CD8-positive, alpha-beta memory T cell (primary cell): ENCODE measurements at places on chromosomes 7 and 10.

GRCh38 chr10:17744341-17744861 lies 7.6 kb upstream of the TMEM236 start:
- DNase-seq: no peak

- DNase-seq: no peak
Observed at GRCh38 chr7:33720870-33721269, 184.5 kb upstream of the BMPER start.

- no peak for DNase-seq
Observed at GRCh38 chr7:82323806-82324205, 119.8 kb downstream of the CACNA2D1 start.

GRCh38 chr10:89367529-89367928 lies 10.3 kb upstream of the IFIT1B start:
- DNase-seq: no peak
